Activated T-cell treated with anti-CD3 and anti-CD28 coated beads for 24 hours (primary cell): ENCODE measurements at places on chromosomes 16 and 17.

- no peak for DNase-seq
These were observed 142.5 kb downstream of the PARN start for GRCh38 chr16:14487579-14487978.

- DNase-seq: no peak
These were observed 649 bp downstream of the GSE1 start for GRCh38 chr16:85613604-85614337.

GRCh38 chr17:17119106-17119505, 76.8 kb downstream of the MPRIP start:
- DNase-seq: no peak

GRCh38 chr17:39750131-39751015, 12.6 kb downstream of the GRB7 start:
- no peak for DNase-seq

GRCh38 chr17:65261682-65262636, 124.8 kb downstream of the RGS9 start:
- no peak for DNase-seq
